ENCODE measurements at places on chromosomes 2 and 18. TPM values are rescaled to one million over a fixed set of nuclear protein-coding genes. Genes with fewer than 3 reads are reported as not detected.

- DNase-seq: no peak
Measured at GRCh38 chr18:41602034-41602433, 353.0 kb upstream of the PIK3C3 start.

GRCh38 chr2:178106053-178106452 lies 6.2 kb upstream of the RBM45 start:
- no peak for DNase-seq

DNA sequence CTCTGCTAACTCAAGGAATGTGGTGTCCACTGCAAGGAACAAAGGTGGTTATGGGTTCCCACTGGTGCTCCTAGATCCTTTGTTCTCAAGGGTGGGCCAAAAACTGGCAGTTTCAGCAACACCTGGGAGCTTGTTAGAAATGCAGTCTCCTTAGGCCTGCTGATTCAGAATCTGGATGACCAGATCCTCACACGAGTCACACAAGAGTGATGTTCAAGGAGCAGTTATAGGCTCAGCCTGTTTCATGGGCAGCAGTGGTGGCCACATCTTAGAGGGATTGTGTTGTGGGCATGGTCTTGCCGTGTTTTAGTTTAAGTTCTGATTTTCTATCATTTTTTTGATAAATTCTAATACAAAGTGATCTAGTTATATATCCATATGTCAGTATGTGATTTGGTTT lies 28.7 kb upstream of the MGAT5 start:
- no peak for DNase-seq

DNA sequence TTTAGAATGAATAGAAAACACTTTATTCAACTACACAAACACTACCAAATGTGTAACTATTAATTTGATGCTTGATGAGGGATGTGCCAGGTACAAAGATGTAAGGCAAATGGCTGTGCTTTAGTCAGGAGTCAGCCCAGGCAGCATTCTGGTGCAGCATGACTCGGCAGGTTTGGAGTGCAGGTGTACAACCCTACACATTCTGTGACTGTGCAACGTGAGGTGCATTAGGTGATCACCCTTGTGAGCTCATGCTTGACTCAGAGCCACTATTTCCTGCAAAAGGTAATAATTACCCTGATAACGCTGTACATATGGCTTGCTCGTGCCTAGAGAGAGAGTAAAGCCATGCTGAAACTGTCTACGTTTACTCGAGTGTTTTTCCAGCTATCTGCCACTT lies 288.7 kb upstream of the DSEL start:
- DNase-seq: no peak

DNA sequence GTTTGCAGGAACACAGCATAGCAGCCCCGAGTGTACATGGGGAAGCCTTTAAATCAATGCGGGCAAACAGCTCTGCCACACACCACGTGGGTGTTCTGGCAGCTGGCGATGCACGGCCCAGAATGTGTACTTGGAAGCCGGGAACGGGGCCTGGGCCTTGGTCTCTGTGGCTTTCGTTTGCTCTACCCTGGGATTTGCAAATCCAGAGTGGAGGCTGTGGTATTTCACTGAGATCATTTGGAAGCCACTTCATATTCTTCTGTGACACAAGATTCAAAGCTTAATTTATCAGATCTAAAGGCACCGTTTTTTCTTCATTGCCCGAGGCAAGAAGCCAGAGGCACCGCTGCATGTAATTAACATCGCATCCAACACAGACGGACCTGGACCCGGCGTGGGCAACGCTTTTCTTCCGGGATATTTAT lies 246.3 kb upstream of the MYT1L start:
- DNase-seq: no peak

DNA sequence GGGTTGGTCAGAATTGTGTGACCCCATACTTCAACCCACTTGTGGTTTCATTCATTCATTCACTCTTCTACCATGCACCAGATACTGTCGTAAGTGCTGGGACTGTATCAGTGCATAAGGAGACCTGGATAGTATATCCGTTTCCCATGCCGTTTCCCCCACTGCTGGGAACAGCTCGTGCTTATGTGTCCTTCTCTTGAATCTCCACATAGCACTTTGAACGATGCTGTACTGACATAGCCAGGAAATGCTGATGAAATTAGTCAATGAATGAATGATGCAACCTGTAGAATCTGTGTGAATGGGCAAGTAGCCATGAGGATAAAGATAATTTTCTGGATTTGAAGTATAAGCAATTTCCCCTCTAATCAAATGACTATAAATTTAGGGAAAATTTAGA lies 276.1 kb downstream of the BCL2 start:
- DNase-seq: no peak

GRCh38 chr2:37635504-37636380 lies 35.7 kb downstream of the CDC42EP3 start:
- DNase-seq: no peak

GRCh38 chr2:54372361-54372760 lies 83.8 kb upstream of the SPTBN1 start:
- DNase-seq: no peak

DNA sequence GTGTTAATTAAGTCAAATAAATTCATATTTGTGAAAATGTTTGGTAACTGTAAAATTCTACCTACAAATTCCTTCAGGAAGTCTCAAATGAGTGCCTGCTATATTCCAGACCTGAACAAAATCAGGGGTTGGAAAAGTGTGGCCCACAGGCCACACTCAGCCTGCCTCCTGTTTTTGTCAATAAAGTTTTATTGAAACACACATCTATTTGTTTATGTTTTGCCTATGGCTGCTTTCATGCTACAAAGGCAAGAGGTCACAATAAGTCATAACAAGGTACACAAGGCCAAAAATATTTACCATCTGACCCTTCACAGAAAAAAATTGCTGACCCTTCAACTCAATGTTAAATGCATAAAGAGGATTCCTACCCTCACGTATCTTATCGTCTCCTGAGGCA lies 581.7 kb downstream of the ARHGAP15 start:
- no peak for DNase-seq

DNA sequence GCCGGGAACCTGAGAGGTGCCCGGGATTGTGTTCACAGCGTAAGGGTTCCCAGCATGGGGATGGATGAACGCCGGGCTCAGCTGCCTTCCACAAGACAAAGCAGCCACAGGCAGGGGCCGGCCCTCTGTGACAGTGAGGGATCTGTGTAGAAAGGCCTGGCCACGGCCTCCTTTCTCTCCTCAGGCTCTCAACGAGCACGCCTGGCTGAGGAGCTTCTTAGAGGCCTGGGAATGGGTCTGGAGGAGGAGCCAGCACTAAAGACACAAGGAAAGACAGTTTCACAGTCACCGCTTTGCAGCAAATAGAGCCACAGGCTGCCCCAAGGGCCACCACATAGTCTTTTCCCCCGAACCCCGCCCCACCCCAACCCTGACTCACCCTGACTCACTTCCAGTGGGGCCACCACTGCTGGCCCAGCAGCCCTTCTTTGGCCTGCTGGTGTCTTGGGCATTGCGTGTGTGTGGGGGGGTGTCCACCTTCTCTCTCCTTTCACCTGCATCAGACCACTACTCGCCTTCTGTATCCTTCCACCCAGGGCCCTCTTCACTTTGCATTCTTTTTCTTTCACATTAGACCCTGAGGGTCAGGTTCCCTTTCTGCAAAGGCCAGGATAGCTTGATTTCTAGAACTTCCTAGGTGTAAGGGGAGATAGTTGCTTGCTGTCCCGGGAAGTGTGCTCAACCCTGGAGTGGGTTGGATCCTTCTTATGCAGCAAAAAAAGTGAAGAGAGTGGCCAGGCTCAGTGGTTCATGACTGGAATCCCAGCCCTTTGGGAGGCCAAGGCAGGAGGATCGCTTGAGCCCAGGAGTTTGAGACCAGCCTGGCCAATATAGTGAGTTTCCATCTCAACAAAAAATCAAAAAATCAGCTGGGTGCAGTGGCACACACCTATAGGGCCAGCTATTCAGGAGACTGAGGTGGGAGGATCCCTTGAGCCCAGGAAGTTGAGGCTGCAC lies 19.3 kb upstream of the HPCAL1 start:
- peak; percentile 68 for DNase-seq

GRCh38 chr18:61580046-61580445 lies 246.8 kb downstream of the CDH20 start:
- no peak for DNase-seq

Gene RGPD4
- polyA plus RNA-seq: 0.01 TPM

Gene SERPINB13
- polyA plus RNA-seq: not detected

Gene NIF3L1
- 21.2 TPM for polyA plus RNA-seq

Gene PDE11A
- 0.98 TPM for polyA plus RNA-seq

Gene OTOS
- polyA plus RNA-seq: not detected

Gene DUSP11
- 16.5 TPM for polyA plus RNA-seq

Gene CABLES1
- polyA plus RNA-seq: 1.1 TPM

Measured in psoas muscle (tissue), 8 donors.